T-helper 22 cell (primary cell): ENCODE measurements at places on chromosomes 1 and 21.

DNA sequence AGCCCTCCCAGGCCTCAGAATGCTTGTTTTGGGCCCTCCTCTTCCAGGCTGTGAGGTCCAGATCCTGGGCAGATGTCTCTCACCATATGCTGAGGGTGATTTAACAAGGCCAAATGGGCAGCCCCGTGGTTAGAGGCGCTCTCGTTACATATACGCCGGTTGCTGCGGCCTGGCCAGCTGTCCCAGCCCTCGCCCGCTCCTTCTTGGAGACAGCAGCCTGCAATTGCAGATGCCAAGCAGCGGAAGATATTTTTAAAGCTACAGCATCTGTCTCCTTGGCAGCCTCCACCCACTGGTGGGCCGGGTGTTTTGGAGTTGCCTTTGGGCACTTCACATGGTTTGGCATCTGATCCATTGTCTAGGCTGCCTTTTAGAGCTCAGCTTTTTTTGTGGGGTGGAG is 178.8 kb upstream of the NFIA start:
- no peak for DNase-seq

DNA sequence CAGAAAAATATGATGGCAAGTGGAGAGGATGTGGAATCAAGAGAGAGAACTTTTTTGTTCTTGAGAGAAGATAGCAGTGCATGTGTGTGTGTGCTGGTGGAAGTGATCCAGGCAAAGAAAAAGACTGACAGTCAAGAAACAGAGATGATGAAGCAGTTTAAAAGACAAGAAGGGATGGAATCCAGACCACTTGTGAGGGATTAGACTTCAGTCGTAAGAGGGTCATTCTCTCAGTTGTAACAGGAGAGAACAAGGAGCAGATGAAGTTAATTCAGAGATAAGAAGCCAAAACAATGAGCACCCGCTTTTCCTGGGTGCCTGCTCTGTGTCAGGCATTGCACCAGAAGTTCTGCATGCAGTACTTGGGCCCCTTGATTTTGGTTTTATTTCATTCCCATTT is 76.6 kb downstream of the RNF220 start:
- no peak for DNase-seq

GRCh38 chr1:158149577-158150269 is 31.0 kb upstream of the CD1D start:
- peak; percentile 34 for DNase-seq

DNA sequence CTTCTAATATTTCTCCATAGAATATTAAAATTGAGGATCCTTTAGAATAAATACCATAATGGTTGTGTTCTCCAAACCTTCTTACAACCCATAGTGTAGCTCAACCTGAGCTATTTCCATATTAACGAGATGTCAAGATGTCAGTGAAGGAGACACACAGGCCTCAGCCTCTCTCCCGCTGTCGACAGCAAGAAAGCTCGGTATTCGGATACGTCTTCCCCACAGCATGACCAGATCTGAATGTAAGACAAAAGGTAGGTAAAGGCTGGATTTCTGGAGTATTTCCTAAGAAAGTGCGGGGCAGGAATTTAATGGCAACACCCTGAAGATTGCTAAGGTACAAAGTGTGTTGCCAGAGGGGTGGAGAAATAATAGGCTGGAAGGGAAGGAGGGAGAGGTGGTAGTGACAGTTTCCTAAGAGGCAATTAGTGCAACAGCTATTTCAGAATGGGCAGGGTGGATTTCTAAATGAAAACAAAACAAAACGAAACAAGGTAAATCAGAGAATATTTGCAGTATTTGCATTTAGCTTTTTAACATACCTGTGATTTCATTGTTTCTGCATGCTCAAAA is 1.7 kb downstream of the ADSS2 start:
- no peak for DNase-seq

GRCh38 chr1:116270316-116271057 is 102.6 kb upstream of the ATP1A1 start:
- no peak for DNase-seq

DNA sequence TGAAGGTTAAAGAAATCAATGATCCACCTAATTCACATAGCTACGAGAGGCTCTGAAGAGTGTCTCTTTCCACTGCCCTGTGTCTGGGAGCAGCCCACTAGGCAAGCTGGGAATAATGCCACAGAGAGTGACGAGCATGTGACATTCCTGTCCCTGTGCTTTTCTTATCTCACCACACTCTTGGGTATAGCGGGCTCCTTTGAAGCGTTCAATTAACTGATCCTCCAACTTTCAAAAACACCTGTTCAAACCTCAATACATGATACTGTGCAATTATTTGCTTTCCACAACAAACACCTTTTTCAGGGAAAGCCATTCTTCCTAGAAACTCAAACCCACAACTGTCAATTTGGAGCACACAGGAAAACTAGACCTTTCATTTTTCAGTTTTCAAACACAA is 43.4 kb downstream of the PLPP3 start:
- DNase-seq = no peak

DNA sequence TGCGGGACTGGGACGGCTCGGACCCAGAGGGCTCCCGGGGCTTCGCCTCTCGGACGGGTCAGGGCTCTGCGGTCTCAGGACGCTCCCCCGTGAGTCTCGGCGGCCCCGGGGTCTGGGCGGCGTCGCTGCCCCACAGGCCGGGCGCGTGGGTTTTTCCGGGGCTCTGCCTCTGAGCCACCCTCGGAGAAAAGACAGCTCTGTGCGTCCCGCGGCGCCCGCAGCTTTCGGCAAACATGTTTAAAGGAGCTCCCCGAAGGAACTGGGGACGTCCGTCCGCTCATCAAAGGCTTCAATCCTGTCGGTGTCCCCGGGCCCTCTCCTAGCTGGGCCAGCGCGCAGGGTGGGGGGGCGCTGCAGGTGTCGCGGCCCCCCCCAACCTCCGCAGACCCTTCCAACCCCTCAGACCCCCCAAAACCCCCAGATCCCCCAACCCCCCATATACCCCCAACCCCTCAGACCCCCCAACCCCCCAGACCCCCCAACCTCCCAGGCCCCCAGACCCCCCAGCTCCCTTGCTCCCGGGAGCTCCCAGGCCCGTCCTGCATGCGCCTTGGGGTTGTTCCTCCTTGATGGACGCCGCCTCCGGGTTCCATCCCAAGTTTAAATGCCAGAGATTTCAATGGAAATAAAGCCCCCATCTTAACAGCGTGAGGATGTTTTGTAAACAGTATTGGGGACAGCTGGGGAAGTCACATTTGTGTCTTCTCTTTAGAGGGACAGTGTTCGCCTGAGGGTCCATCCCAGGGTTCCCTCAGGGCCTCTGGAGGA is 996 bp upstream of the C1orf159 start:
- DNase-seq = peak; percentile 20

DNA sequence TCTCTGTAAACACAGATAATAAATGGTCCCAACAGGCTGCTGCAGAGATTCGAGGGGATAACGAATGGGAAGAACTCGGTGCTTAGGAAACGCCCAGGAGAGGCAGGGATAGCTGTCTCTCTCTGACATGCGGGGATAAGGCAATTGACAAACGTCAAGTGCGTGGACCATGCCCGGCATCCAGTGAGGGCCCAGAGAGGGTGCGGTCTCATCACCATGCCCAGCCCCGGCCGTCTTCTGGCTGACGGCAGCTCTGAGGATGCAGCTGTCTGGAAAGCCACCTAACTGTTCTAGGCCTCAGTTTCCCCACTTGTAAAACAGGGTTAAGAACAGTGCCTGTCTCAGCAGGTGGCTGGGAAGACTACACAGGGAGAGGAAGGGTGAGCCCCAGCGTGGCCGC is 48.1 kb downstream of the ACOT7 start:
- no peak for DNase-seq

DNA sequence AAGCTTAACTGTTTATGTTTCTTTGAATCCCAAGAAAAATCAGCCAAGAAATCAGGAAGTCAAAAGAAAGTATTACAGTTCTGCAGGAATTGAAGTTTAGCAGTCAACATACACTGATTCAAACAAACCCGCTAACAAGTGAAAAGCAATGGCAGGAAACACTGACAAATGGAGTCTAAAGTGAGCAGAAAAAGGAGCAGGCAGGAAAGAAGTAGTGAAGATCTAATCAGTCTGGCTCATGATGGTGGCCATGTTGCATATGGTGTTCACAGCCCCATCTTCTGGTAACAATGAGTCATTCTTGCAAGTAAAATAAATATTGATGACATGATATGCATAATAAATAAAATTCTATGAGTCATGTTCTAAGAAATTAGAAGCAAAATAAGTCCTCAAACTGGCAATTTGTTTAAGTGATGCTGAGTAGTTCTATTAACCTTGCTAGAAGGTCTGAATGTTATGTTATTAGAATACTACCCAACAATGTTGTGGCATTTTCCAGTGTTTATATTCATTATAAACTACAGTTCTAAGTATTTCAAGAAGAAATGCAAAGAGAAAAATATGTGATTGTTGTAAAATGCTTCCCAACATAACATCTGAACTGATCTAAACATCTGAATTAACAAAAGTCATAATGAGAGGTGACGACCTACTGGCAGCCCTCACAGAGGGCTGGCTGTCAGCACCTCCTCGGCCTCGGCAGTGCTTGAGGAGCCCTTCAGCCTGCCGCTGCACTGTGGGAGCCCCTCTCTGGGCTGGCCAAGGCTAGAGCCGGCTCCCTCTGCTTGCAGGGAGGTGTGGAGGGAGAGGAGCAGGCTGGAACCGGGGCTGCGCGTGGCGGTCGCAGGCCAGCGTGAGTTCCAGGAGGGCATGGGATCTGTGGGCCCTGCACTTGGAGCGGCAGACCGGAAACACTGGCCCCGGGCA is 5.7 kb upstream of the ACBD6 start:
- no peak for DNase-seq

- no peak for DNase-seq
Observed at GRCh38 chr1:151013518-151013917, 5.3 kb downstream of the PRUNE1 start.

DNA sequence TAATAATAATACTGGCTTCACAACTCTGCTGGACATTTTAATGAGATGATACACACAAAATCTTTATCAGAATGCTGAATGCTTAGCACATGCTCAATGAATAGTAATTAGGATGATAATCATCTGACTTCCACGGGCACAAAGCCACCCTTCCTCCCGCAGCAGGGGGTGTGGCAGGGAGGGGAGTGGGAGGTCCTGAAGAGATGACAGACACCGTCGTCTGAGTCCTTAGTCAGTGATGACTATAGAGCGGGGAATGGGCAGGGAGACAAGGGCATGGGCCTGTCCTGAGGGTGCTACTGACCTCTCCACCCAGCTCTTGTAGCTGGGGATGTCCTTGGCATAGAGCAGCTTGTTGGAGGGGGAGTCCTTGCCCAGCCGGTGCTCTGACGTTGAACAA is 117.6 kb upstream of the CD34 start:
- DNase-seq = no peak

DNA sequence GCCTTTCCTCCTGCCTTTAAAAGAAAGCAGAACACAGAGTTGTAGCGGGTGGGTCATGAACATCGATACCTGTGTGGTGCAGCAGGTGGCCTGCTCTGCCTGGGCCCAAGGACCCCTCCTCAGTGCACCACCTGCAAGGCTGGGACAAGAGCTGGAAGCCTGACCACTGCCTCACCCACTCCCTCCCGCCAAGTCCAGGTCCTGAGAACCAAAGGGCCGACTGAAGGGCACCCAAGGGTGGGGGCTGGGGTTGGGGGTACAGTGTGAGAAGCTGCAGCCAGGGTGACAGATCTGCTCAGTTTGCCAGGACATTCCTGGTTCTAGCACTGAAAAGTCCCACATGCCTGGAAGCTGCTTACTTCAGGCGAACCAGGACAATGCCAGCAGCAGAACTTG is 36.1 kb downstream of the NTPCR start:
- DNase-seq = no peak

DNA sequence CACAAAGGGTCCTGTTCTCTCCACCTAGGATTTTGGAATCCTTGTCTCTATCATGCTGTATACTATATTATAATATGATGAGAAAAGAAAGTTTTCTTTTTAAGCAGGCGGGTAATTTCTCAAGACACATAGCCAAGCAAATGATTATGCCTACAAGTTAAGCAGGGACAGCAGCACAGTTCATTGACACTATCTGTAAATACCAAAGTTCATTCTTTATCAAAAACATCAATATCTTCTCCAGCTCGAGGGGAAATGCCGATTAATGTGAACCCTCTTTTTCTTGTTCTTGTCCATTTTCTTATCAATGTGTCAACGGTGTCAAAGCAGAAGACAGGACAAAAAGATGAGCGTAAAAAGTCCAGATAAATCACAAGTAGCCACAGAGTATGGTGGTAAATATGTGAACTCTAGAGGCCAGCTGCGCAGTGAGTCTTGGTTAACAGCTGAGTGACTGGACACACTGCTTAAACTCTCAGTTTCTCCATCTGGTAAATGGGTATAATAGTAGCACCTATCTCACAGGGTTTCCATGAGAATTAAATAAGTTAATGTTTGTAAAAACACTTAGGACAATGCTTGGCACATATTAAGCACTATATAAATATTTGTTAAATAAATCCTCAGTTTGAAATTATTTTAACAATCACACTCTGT is 30.9 kb downstream of the LPAR3 start:
- no peak for DNase-seq

DNA sequence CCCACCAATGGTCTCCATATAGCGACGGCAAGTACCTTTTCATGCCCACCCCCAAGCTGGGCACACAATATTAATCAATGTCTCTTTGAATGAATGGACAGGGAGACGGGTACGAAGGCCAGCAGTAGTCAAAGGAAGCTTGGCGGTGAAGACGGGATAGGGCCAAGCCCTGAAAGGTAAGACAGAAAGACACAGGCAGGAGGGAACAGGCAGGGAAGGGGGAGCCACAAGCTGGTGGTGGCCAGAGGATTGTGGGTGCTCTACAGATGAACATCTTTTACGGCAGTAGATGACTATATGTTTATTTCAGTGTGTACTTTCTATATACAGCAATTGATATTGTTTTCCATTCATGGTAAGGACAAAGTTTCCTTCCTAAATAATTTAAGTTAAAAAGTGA is 16.3 kb downstream of the CAPZB start:
- DNase-seq = no peak

GRCh38 chr21:41926117-41926806 is 27.6 kb downstream of the C2CD2 start:
- no peak for DNase-seq

DNA sequence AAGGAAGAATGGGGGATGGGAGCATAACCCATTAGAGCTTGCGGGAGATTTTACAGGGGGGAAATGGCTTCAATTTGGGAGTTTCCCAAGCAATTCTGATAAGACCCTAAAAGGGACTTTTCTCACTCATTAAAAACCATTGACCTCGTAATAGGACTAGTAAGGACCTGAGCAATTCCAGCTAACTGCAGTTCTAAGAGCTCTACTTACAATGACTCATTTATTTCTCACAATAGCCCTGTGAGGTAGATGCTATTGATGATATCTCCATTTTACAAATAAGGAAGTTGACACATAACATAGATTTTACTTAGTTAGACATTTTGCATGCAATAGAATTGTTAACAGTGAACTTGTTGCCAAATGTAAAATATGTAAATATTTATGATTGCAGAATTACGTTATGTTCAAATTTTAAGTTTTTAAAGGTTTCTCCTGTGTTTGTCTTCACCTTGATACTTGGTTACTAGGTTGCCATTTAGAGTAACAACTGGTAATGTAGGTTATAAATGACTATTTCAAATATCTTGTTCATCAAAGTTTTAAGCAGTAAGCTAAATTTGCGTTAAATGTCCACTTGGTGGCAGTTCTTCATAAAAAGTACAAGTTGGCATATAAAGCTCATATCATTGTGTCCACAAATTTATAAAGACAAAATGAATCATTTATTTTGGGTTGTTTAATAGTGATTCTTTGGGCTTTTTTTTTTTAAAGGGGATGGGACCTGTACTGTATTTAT is 182.0 kb downstream of the PLA2G4A start:
- DNase-seq = no peak

GRCh38 chr1:229696385-229696784 is 70.3 kb downstream of the URB2 start:
- DNase-seq = no peak
